Right renal cortex interstitium (tissue), 3 donors: ENCODE measurements at places on chromosomes 6 and 20. TPM values are rescaled to one million over a fixed set of nuclear protein-coding genes. Genes with fewer than 3 reads are reported as not detected.

- DNase-seq = no peak
Observed at GRCh38 chr6:4979426-4979825, 24.4 kb downstream of the RPP40 start.

Gene SLC2A4RG
- polyA plus RNA-seq = 60.9 TPM

Gene DUSP15
- 18.8 TPM for polyA plus RNA-seq

GRCh38 chr20:50523552-50524167 is 13.5 kb downstream of the PTPN1 start:
- DNase-seq = no peak

- no peak for DNase-seq
Observed at GRCh38 chr6:167795321-167795811, 31.3 kb upstream of the AFDN start.

Gene RIMS4
- 0.69 TPM for polyA plus RNA-seq

GRCh38 chr6:112801468-112802080 is 454.4 kb downstream of the RFPL4B start:
- DNase-seq = no peak

DNA sequence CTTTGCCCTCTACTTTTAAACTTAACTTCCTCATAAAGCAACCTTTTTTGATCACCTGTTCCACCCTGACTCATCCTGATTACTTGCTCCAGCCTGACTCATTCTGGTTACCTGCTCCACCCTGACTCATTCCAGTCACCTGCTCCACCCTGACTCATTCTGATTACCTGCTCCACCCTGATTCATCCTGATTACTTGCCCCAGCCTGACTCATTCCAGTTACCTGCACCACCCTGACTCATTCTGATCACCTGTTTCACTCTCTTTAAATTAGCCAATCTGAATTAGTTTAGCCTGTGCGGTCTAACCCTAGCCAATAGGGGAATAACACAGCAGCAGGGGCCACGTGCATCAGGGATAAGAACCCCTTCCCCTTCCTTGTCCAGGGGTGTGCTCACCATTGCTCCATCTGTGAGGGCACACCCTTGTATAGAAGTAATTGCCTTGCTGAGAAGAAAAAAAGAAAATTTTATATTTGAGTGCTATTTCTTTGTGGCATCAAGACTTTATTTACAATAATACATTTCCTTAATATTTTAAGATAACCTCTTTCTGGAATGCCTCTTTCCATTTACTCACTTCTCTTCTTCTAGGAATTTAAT is 17.9 kb downstream of the HLA-G start:
- DNase-seq = no peak

GRCh38 chr20:17589161-17589834 is 19.4 kb downstream of the DSTN start:
- no peak for DNase-seq

GRCh38 chr20:2124564-2125213 is 23.1 kb downstream of the STK35 start:
- no peak for DNase-seq

Gene PBOV1
- polyA plus RNA-seq = not detected

Gene CFB
- polyA plus RNA-seq = 5.7 TPM

Gene NEDD9
- 73.5 TPM for polyA plus RNA-seq
